ENCODE measurements at places on chromosomes 5 and 9.

DNA sequence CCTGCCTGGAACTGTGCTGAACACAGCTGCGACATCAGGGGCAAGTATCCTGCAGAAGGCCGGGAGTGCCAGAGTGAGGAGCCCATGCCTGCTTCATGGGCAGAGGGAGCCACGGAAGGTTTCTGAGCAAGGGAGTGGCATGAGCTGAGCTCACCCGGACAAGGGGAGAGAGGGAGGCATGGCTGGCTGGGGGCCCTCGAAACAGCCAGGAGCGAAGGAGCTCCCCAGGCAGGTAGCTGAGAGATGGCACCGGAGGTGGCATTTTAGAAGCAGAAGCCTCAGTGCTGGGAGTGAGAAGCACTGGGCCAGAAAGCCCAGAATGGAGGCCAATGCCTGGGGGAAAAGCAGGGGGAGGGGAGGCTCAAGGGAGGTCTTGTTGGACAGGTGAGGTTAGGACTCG, 56.9 kb upstream of the SARDH start:
- DNase-seq = no peak

- DNase-seq = no peak
Measured at GRCh38 chr9:137951107-137951506, 73.5 kb downstream of the CACNA1B start.

GRCh38 chr5:163813900-163814299, 308.5 kb downstream of the MAT2B start:
- DNase-seq = no peak

- no peak for DNase-seq
Measured at GRCh38 chr5:83895860-83896259, 175.2 kb upstream of the HAPLN1 start.

DNA sequence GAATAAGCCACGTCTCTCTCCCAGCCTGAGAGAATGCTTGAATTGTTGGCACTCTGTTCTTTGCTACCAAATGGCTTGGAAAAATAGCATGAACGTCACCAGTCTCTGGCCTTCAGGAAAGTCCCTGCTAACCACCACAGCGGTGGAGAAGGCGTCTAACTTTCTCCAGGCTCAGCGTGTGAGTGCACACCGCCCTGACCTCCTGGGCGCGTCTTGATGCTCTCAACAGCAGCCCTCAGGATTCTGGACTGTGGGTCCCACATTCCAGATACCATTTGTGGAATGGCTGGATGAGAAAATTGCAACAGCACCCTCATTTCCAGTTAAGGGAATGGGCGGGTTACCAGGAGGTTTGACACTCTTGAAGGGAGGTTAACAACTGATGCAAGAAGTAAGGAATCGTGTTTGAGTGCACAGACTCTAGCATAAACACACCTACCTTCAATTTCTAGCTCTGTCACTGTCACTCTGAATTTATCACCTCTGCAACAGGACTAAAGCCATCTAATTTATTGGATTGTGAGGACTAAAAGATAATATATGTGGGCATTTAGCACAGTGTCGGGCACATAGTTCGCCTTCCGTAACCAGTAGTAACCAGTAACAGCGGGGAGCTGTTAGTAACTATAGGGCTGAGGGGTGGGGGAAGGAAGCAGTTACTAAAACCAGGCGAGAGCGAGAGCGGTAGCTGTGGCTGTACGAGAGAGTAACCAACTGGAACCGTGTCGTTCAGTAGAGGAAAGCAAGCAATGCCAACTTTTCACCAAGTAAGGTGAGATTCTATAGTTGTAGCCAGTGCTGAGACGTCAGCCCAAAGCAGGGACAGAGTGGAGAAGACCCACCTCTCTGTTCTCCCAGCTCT, 807 bp upstream of the PLGRKT start:
- no peak for DNase-seq

- no peak for DNase-seq
Measured at GRCh38 chr9:133493845-133494540, 15.1 kb upstream of the SLC2A6 start.

- DNase-seq = no peak
Measured at GRCh38 chr5:676699-677076, 16.5 kb downstream of the TPPP start.

DNA sequence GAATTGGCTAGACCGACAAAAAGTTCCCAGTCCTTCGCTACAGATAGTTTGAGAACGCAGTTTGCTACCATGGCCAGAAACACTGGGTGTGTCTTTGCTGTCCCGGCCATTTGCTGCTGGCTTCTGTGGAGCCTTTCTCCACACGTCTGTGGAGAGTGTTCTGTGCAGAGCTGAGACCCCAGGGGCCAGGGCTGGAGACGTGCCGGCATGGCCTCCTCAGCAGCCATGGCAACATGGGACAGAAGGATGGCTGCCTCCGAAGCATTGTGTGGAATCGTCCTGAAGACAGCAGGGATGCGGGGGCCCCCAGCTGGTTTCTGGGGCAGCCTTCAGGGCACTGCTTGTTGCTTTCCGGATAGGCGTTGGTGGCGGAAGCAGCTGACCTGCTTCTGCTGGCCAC, 142.8 kb downstream of the GADD45G start:
- no peak for DNase-seq

- DNase-seq = no peak
Measured at GRCh38 chr5:59905188-59905587, 11.7 kb upstream of the PDE4D start.

GRCh38 chr5:31664566-31664965, 25.6 kb downstream of the PDZD2 start:
- DNase-seq = no peak

- DNase-seq = no peak
Measured at GRCh38 chr9:121584421-121584820, 67.0 kb upstream of the DAB2IP start.

- no peak for DNase-seq
Measured at GRCh38 chr9:17064558-17064957, 70.3 kb upstream of the CNTLN start.

- peak; percentile 3 for DNase-seq
Measured at GRCh38 chr5:1594357-1595106, 70.8 kb upstream of the LPCAT1 start.

GRCh38 chr9:110334871-110335270, 2.8 kb downstream of the TXNDC8 start:
- DNase-seq = no peak

GRCh38 chr5:43699910-43700309, 96.9 kb downstream of the NNT start:
- DNase-seq = no peak

DNA sequence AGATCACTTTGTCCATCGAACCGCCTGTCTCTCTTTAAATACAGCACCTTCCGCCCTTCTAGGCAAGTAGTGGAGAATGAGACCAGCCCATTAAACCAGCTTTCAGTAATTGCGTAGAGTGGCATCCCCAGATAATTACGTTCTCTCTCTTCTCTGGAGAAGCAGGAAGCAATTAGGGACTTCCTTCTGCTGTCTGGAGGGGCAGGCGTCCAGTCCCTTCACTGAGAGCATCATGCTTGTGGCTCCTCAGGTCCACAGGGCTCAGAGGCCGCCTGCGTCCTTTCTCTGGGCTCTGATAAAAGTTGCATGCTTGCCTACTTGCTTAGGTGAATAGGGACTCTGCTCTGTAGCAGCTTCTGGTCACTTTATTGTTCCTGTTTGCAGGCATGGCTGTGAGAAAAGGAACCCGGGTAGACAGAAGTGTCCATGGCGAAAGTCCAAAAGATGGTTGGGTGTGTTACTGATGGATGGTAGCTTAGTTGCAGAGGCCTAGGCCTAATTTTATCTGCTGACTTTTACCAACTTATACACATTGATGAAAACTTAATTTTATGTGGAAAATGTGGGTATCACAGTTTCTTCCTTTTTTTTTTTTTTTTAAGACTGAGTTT, 299.1 kb upstream of the PANK3 start:
- no peak for DNase-seq

GRCh38 chr9:10538073-10538472, 74.7 kb downstream of the PTPRD start:
- DNase-seq = no peak

- DNase-seq = no peak
Measured at GRCh38 chr9:134267305-134267880, 58.9 kb upstream of the RXRA start.

GRCh38 chr5:121982146-121982892, 20.5 kb downstream of the SRFBP1 start:
- DNase-seq = no peak

DNA sequence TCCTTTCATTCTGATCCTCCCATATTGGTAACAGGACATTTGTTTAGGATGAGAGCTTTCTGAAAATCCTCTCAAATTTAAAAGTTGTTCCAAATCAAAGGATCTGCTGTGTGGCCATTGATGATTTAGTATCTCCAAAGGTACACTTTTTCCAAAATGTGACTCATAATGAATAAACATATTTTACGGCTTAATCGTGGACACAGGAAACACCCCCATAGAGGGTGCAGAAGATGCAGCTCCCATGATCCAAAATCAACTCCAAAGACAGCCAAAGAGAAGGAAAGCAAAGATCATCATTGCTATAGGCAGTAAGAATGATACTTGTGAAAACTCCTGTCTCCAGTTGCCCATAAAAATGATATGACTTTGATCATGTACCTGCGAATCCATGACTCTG, 239.7 kb downstream of the PIK3R1 start:
- no peak for DNase-seq

DNA sequence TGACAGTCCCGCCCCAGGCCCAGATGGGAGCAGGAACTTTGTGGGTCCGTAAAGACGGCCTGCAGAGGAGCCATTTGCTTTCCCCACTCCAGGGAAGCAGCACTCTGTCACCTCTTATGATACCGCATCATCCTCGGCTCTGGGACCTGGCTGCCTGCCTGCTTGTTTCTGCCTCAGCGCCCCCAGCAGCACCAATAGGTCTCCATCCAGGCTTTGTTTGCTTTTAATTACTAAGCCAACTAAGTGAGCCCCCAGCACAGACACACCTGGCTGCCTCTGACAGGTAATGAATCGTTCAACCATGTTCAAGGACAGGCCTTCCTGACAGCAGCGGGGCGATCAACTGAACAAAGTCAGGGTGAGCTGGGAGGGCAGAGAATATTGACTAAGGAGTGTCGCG, 141.4 kb downstream of the C5orf15 start:
- DNase-seq = peak; percentile 35

- no peak for DNase-seq
Measured at GRCh38 chr9:123696476-123696875, 233.4 kb downstream of the DENND1A start.

GRCh38 chr5:139982975-139983240, 60.2 kb downstream of the NRG2 start:
- no peak for DNase-seq

- no peak for DNase-seq
Measured at GRCh38 chr9:31103836-31104235, 1280.6 kb upstream of the ACO1 start.

DNA sequence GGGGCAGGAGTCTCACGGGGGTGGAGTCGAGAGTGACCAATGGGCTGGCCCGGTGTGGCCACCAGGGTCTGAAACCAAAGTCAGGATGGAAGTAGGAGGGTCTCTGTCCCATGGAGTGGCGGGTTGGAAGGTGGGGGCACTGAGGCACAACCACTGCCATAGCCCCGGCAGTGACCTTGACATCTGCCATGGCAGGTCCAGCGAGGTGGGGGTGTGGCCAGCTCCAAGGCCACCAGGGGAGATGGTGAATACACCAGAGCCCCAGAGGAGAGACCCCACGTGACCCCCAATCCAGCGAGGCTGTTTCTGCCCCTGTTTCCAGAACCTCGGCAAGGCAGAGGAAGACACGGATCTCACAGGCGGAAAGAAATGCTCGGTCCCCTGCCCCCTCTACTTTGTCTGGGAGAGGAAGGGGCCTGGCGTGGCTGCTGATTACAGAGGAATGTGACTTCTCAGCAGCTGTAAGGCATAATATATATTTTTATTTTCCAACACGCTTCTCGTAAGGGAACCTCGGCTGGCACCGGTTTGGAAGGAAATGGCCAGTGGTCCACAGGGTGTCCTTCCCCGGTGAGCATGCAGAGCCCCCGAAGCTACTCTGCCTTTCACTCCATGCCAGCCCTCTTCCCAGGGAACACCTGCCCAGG, 105.7 kb upstream of the SARDH start:
- no peak for DNase-seq

- DNase-seq = no peak
Measured at GRCh38 chr9:4514252-4515128, 24.2 kb downstream of the SLC1A1 start.

GRCh38 chr9:100170085-100170484, 71.0 kb downstream of the INVS start:
- DNase-seq = no peak

DNA sequence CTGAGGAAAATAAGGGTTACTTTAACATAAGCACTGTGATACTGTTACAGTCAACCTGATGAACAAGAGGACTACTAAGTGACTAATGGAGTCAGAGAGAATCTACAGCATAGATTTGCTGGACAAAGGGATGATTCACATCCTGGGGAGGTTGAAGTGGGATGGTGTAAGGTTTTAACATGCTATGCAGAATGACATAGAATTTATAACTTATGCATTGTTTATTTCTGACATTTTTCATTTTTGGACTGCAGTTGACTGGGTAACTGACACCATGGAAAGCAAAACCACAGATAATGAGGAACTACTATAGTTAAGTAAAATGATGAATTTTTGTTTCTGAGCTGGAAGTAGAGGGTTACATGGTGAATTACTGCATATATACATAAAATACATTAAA, 389.2 kb downstream of the MAT2B start:
- DNase-seq = no peak

- no peak for DNase-seq
Measured at GRCh38 chr9:13816837-13817236, 497.1 kb downstream of the NFIB start.

DNA sequence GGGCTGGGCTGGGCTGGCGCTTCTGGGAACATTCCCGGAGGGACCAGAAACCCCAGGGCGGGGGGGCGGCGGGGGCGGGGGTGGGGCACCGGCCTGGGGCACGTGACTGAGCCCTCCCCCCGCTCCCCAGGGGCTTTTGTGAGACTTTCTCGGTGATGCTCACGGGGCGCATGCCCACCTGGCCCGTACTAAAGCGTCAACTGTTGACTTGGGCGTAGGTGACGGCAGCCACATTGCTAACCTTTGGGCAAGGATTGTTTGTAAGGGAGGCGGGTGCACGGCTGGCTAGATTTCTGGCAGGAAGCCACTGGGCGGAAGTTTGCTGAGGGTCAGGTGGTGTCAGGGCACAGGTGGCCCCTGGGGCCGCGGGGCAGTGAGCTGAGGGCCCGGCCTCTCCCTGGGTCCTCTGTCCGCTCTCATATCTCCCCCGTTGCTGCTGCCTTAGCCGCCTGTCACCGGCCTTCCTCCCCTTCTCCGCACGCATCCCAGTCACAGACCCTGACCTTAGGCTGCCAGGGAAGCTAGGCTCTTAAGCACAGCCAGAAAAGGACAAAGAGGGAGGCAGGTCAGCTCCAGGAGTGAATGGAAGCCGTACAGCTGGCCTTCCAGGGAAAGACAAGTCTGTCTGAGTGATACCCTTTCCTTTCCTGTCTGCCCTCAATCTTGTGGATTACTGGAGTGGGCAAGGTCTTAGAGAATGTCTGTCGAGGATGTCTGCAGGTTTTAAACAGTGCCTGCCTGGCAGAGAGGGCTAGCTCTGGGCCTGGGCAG, 812 bp downstream of the CACFD1 start:
- peak; percentile 66 for DNase-seq

DNA sequence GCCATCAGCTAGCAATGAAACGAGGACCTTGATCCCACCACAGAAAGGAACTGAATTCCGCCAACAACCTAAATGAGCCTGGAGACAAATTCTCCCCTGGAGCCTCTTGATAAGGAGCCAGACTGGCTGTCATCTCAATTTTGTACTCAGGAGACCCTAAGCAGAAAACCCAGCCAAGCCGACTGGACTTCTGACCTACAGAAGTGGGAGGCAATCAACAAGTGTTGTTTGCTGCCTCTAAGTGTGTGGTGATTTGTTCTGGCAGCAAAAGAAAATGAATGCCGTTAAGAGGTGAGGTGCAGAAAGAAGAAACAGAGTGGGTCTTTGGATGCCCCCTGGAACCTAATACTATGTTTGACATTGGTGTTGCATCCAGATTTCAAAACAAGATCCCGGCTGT, 72.7 kb upstream of the SPATA31E1 start:
- DNase-seq = no peak

Data from NCI-H1417 treated with DMSO at 0.1 percent for 48 hours (cell line).